H9 (cell line): ENCODE measurements at places on chromosomes 7 and 10. TPM values are rescaled to one million over a fixed set of nuclear protein-coding genes. Genes with fewer than 3 reads are reported as not detected.

Gene THSD7A
- 0.42 and 0.88 TPM in 2 replicates for total RNA-seq

Gene GALNT17
- total RNA-seq = 41.6 and 43.2 TPM in 2 replicates

Gene GDF2
- not detected in 2 replicates for total RNA-seq

Gene LZTS2
- 69.1 and 71.3 TPM in 2 replicates for total RNA-seq

Gene GPER1
- total RNA-seq = 0.22 TPM in 1 of 2 replicates, not detected in the other

Gene PLXDC2
- 34.1 and 38.7 TPM in 2 replicates for total RNA-seq

Gene LDB3
- total RNA-seq = 0.17 and 0.18 TPM in 2 replicates

Gene BICC1
- 0.57 and 0.64 TPM in 2 replicates for total RNA-seq

Gene PIP
- total RNA-seq = not detected in 2 replicates

Gene KIF11
- total RNA-seq = 52.4 and 54.4 TPM in 2 replicates

Gene CALCR
- 0.44 and 0.52 TPM in 2 replicates for total RNA-seq

Gene AKR1C4
- total RNA-seq = not detected in 2 replicates

Gene TRPV6
- 0.61 and 0.81 TPM in 2 replicates for total RNA-seq

Gene CDNF
- total RNA-seq = 0.86 and 1.3 TPM in 2 replicates

DNA sequence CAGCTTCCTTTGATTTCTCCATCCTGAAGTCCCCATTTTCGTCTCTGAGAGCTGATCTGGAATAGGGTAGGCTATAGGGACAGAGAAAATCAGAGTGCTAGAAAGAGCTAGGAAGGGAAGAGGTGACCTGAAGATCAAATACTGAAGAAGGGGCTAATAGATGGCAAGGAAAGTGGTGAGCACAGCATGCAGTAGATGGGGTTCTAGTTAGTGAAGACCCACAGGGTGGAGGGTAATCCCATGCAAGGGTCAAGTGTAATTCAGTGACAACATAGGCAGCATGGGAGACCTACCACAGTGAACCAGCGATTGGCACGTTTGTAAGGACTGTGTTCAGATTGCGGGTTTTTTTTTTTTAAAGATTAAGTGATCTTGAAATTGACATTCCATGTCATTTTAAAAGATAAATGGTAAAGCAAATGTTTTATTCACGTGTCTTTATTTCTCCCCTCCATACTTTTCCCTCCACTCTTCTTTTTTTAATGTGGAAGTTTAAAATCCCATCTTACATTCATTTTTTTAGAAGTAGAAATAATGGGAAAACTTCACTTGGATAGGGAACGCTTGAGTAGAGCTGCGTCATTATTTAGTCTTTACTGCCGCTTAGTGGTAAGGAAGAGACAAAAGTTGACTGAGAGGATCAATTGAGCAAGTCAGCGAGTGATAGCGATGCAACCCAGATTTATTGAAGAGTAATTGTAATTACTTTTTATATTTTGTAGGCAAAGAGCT lies 21.0 kb upstream of the ABI1 start:
- DNase-seq = no peak

- peak; percentile 86 for DNase-seq
Observed at GRCh38 chr7:15015545-15016314, 113.2 kb upstream of the DGKB start.

DNA sequence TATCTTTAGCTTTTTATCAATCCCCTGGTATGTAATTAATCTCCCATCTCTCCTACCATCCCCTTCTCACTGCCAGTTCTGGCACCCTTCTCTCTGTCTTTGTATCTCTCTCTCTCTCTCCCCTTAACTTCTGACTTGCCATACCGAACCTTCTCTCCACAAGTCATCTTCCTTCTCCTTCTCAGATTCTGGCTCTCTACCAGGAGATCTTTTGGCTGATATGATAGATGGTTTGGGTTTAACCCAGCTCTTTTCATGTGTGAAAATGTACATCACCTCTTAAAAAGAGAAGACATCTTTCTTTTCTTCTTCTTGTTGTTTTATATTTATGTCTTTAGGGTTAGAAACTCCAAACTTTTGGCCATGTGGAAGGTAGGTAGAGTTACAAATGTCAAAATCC lies 196.7 kb downstream of the HGF start:
- no peak for DNase-seq

GRCh38 chr7:88111140-88111743 lies 108.6 kb downstream of the SRI start:
- DNase-seq = no peak

GRCh38 chr7:114264023-114264422 lies 150.6 kb upstream of the FOXP2 start:
- no peak for DNase-seq

DNA sequence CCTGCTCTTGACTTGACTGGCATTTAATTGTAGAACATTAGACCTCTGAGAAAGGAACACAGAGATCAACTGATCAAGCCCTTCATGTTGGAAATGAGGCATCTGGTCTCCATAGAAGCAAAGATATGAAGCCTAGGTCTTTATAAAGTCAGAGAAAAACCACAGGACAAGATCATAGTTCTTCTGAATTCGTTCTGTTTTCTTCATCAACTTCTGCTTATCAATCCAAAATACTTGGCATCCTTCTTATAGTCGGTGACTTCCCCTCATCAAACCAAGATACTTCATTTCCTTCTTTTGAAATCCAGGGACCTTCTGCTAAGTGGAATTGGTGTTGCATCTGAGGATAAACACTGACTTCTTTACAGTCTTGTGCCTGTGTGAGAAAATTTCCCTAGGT lies 77.1 kb upstream of the PRKCQ start:
- DNase-seq = no peak

DNA sequence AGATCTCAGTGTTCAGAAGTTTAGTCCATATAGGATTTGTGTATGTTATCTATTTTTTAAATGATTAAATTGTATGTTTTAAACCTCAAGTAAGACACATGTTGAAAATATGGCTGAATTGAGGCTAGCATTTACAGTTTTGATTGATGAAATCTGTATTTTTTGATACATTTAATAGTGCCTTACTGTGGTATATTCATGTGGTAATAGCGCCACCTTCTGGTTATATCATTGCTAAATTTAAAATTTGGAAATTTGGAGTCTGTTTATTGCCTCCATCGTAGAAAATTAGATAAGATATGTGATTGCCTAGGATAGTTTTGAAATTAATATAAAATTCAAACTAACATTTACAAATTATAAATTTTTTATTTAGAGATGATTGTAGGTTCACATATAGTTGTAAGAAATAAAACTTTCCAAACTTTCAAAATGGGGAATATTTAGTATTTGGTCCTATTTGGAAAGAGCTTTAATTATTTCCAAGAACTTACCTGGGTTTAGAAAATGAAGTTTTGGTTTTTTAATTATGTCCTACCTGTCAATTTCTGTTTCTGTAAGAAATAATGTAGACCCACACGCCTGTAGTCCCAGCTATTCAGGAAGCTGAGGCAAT lies 19.1 kb upstream of the ARMS2 start:
- DNase-seq = no peak

DNA sequence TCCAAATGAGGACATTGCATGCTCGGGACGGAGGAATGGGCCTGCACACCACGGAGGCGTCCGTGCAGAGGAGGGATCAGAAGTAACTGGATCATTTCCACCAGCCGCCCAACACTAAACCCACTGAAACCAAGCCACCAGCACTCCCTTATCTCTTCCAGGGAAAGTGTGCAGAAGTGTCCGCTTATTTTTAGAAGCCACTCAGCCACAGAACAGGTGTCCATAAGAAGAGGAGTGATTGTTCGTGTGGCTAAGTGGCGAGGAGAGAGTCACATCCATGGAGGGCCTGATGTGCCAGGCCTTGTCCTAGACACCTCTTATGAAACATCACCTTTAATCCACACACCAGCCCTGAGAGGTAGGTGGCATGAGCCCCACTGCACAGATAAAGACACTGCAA lies 407.9 kb upstream of the NPVF start:
- DNase-seq = no peak

DNA sequence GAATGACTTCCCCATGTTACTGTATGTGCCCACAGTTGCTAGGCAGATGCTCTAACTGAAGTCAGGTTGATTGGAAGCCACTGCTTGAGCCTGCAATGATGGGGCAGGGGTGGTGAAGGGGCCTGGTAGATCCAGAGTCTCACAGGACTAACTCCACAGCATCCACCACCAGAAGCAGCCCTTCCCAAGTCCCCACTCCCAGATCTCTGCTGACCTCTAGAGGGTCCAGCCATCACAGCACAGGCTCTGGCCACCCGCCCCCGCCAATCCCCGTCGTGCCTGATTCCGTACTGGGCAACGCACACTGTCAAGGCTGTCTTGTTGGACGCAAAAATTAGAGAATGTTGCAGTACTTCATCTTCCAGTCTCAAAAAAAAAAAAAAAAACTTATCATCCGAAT lies 136.8 kb upstream of the PDE1C start:
- DNase-seq = peak; percentile 73

GRCh38 chr7:132771301-132771730 lies 195.0 kb upstream of the PLXNA4 start:
- DNase-seq = peak; percentile 38

GRCh38 chr10:72173619-72174296 lies 42.1 kb upstream of the ANAPC16 start:
- no peak for DNase-seq

- no peak for DNase-seq
Observed at GRCh38 chr7:68438016-68438415, 1160.3 kb upstream of the AUTS2 start.

GRCh38 chr7:33744293-33745075 lies 160.9 kb upstream of the BMPER start:
- no peak for DNase-seq

DNA sequence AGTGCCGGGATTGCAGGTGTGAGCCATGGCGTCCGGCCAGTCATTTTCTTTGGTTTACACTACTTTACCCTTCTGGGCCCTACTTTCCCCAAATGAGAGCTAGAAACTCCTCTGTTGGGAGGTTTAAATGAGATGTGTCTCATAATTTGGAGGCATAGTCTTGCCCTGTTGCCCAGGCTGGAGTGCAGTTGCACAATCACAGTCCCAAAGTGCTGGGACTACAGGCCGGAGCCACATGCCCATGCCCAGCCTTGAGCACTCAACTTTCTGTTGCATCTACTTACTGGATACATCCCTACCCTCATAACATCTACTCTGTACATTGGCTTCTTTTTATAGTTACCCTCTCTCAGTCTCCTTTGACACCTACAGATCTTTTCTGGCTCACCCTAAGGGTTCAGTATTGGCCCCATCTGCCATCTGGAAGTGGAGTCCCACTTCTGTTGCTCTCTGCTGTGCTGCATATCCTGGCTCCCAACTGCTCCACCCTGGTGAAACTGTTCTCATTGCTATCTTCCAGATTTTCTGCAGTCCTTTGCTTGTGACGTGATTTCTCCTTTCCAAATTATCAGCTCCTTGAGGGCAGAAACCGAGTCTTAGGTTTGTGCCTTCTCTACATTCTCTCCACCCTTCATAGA lies 8.4 kb downstream of the EIF4H start:
- no peak for DNase-seq

- no peak for DNase-seq
Observed at GRCh38 chr7:47982610-47983009, 3.2 kb upstream of the HUS1 start.

GRCh38 chr7:105003275-105003674 lies 10.7 kb upstream of the KMT2E start:
- DNase-seq = no peak

DNA sequence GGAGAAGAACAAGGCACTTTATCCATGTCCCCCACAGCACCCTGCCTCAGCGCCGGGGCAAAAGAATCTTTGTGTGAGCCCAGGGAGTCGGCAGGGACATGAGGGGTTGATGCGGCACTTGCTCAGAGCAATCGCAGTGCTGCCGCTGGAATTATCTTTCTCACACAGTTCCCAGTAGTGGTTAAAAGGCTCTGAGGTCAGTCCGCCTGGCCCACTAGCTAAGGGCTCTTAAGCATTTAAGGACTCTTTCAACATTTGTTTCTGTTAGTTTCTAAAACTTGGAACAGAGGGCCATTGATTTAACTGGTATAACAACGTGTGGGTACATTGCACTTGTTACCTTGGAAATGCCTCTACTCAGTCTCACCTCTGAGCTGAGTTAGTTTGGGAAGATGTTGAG lies 208.0 kb upstream of the C7orf33 start:
- no peak for DNase-seq

- no peak for DNase-seq
Observed at GRCh38 chr10:26527018-26527417, 88.9 kb downstream of the APBB1IP start.

- DNase-seq = no peak
Observed at GRCh38 chr10:90321132-90321816, 536.6 kb downstream of the HTR7 start.

DNA sequence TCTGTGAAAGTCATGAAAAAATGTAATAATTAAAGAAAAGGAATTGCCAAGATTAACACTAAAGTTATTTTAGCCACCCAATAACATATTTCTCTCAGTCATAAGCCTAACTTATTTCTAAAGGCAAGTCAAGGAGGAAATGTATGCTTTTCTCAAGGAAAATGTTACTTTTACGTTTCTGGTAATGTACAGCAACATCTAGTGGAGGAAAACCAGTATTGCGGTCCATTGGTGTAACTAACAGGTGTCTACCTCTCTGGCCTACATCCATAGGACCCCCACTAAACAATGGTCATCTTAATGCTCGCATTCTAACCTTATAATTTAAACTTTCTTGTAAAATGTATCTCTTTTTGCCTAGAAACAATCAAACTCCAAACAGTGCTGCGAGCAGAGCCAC lies 437.5 kb downstream of the KIF20B start:
- DNase-seq = no peak

GRCh38 chr7:99731638-99732374 lies 3.2 kb downstream of the CYP3A7 start:
- DNase-seq = no peak

- DNase-seq = no peak
Observed at GRCh38 chr10:12699781-12700556, 301.5 kb downstream of the CCDC3 start.

- no peak for DNase-seq
Observed at GRCh38 chr7:30888747-30889146, 22.9 kb upstream of the AQP1 start.

GRCh38 chr10:3530783-3531645 lies 254.0 kb downstream of the KLF6 start:
- no peak for DNase-seq

DNA sequence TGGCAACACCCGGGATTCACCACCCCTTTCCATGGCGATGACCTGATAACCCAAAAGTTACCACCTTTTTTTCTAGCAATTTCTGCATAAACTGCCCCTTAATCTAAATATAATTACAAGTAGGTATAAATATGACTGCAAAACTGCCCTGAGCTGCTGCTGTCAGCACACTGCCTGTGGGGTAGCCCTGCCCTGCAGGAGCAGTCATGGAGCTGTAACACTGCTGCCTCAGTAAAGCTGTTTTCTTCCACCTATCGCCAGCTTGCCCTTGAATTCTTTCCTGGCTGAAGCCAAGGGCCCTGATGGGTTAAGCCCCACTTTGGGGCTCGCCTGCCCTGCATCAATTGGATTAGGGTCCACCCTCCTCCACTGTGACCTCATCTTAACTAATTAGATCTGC lies 368.8 kb downstream of the SFMBT2 start:
- no peak for DNase-seq

- no peak for DNase-seq
Observed at GRCh38 chr10:129707406-129708388, 240.7 kb downstream of the MGMT start.

DNA sequence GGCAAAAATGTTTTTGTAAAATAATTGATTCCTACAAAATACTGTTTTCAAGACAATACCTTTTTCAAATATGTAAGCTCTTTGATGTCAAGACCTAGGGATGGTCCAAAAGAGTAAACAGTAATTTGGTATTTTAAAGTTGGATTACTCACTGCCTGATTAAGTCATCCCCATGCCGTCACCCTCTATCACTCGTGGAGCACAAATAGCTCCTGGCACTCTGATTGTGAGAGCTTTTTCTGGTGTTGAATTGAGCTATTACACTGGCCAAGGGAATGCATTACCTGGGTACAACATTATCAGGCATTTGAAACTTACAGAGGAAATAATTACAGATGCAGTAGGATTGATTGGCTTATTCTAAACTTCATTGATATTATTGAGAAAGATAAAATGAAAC lies 231.9 kb upstream of the GRM3 start:
- no peak for DNase-seq
